ENCODE measurements at places on chromosomes 2 and 18.

DNA sequence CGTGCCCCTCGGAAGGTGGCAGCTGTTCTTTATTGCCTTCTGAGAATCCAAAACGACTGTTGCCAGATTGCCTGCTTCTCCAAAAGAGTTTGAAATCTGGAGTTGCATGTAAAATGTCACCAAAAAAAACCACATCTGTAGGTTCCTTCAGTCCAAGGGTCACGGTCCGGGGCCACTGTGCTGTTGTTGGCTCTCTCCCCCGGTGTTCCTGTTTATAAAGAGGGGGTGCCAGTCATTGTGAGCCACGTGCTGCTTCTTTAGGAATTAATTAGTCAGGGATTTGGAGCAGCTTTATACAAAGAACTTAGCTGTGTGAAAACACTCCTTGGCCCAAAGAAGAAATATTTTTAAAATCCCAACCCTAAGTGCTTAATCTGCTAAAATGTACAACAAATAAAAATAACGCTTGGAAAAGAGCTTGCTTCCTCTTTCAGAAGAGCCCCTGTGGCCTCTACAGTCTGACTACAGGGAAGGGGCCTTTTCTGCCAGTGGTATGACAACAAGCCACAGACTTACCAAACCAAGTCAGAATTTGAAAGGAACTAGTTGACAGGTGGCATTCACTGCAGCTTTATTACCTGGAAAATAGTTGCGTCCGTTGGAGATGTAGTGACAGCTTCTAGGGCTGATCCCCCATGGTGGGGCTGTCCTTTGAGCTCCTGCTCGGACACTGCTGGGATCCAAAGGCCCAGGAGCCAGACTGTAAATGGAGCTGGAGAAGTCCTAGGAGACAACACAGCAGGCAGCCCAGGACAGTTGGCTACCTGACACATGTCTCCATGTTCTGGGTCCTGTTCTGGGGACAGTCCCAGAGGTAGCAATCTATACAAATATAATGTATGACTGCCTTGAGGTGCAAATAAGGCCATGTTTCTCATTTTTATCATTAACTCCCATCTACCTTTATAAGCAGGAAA is 84.5 kb upstream of the SLC1A4 start:
- no peak for DNase-seq

DNA sequence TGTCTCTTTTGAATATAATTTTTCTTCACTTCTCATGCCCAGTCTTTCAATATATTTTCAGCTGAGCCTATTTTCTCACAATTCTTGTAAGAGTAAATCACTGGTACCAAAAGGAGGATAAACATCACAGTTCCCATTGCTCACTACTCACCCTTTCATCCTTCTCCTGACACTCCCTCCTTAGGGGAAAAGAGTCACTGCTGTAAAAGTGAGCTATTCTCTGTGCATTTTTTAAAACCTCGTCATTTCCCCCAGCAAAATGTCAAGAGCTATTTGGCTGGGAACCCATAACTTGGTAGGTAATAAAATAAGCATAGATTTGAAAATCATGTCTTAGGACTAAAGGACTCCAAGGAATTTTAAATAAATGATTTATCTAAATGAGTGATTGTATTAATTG is 340.1 kb upstream of the GYPC start:
- DNase-seq: no peak

DNA sequence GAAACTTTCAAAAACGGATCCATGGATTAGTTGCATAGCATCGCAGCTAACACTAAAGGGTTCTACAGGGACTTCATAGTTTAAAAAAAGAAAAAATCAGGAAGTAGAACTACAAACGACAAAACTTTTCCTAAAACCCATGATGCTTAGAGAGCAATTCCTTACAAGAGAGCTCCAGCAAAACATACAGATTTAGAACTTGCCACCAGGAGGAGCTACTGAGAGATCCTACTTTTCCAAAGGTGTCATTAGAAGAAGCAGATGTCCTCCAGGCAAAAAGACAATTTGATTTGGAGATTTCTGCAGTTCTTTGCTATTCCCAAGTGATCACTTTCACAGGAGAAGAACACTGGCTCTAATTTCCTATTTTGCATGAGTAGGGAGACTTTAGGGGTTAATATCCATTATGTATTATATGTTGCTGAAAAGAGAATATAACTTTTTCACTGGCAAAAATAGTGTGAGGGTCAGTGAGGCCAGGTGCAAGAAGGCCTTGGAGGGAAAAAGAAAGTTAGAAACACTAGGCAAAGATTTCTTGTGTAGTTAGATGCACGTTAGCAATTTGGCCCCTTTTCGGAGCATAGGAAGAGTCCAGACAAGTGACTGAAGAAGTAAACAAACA is 436.2 kb downstream of the SUCLG1 start:
- no peak for DNase-seq

- no peak for DNase-seq
Observed at GRCh38 chr2:26778098-26778497, 7.8 kb upstream of the CENPA start.

DNA sequence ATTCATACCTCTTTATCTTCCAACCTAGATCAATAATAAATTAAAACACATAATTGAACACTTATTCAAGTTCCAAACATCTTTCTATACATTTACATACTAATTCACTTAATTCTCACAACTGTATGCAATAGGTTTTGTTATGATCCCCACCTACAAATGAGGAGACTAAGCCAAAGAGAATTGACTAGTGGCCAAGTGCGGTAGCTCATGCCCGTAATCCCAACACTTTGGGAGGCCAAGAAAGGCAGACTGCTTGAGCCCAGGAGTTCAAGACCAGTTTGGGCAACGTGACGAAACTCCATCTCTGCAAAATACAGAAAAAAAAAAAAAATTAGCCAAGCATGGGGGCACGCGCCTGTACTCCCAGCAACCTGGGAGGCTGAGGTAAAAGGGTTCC is 36.8 kb downstream of the KCNG3 start:
- DNase-seq: no peak

GRCh38 chr2:179106676-179107428 is 56.9 kb upstream of the CCDC141 start:
- no peak for DNase-seq

DNA sequence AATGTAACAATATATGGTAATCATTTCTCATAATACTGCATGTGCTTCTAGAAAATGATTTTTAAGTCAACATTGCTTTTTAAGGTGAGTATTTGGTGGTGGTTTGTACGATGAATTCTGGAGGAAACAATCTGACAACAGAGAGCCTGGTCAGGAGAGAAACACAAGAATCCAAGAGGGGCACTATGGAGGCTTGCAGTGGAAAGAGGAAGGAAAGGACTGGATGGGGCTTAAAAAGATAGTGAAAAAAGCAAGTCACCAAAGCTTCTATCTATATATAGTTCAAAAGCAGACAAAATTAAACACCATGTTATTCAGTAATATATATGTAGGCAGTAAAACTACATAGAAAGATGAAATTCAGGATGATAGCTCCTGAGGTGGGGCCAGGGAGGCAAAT is 109.4 kb upstream of the SERTAD2 start:
- DNase-seq: no peak

DNA sequence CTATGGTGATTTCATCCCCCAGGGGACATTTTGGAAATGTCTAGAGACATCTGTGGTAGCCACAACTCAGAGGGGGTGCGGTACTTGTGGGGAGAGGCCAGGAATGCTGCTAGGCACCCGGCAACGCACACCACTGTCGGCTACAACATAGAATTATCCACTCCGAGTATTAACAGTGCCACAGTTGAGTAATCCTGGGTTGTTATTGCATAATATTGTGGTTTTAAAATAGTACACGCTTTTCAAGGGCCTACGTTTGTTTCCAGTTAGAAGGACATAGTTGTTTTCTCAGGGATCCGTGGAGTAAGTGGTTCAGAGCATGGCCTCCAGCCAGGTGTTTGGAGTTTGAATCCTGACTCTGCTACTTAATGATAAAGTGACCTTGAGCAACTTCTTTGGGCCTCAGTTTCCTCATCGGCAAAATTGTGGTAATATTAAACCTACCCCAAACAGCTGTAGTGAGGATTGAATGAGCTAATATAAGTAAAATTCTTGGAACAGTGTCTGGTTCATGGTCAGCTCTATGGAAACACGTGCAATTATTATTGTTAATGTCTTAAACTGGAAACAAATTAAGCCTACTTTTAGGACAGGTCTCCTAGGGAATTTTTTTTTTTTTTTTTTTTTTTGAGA is 24.5 kb downstream of the CYP27A1 start:
- DNase-seq: no peak

Measured in activated naive CD4-positive, alpha-beta T cell (primary cell).